ENCODE measurements at places on chromosomes 1 and 21.

- DNase-seq = no peak
Measured at GRCh38 chr1:206563367-206564207, 48.7 kb downstream of the EIF2D start.

DNA sequence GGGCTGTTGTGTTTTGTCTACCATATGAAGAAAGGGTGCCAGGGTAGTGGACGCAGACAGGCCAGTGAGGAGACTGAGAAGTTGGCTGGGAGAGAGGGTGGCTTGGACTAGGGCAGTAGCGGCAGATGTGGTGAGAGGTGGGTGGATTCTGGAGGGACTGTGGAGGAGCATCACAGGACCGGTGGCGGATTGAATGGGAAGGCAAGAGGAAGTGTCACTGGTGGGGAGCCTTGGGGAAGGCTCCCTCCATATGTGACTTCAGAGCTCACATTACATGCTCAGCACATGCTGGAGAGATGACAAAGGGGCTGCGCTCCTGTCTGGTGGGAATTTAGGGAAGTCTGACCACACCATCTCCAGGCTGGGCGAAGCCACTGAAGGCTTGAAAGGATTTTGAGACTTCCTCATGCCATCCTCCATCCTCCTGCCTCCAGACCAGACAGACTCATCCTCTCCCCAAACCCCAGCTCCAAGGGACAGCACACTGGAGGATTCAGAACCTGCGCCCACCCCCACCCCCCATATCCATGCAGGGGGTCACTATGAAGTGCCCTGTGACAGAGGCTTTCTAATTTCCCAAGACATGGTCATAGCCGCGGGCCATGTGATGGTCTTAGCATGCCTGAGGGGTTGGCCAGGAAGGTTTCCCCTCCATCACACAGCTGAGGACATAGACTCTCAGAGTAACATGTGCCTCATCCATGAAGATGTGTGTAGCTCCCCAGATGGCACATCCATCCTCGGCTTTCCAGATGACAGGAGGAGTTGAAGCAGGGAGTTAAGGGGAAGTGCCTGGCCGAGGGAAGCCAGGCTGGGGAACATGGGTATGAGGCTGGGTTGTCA, 138.8 kb upstream of the WNT4 start:
- no peak for DNase-seq

DNA sequence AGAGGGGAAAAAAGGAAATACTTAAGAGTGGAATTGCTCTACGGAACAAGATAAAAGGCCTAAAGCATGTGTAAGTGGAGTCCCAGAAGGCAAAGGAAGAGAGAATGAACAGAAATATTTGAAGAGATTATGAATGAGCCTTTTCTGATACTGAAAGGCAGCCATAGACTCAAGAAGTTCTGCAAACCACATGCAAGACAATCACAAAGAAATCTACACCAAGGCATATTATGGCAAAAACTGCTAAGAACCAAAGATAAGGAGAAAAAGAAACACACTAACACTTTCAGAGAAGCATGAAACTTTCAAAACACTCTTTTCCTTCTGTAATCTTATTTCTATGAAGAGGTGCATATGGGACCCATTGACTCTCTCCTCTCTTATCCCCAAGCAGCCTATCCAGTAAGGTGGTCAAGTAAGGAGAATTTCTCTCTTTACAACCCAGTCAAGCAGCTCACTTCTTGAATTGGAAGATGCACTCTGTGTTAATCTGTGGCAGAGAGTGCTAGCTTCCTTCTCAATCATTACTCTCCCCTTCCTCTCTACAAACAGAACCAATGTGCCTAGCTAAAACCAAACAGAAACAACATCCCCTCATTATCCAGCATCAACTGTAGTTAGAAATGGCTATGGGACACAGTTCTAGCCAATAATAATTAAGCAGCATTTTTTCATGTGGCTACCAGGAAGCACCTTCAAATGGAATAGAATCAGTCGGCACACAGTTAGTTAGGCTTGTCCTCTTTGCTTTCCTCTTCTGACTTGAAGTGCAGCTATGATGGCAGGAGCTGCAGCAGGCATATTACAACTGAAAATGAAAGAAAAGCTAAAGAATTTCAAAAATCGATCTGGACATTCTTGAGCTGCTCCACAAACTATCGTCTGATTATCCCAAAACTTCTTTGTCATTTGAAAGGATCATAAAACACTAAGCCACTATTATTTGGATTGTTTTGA, 25.9 kb downstream of the KRTAP19-8 start:
- DNase-seq = no peak

DNA sequence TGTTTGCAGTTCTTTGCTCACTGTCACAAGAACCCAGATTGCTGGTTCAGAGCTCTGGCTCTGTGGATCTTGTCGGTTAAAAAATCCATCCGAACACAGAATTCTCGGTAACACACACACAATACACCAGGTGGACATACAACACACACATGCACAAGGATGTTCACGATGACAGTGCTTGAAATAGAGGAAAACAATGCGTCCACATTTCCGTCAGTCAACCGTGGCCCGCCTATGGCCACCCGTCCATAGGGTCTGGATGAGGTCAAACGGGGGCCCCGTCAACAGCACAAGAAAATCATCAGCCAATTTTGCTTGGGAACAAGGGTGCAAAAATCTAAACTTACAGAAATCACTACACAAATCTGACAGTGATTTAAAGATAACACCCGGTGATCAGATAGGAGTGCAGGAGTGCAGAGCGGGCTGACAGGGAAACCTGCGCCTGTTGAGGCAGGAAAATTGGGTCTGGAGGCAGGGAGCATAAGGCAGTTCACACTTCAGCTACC, 50.4 kb upstream of the SLC19A1 start:
- no peak for DNase-seq

GRCh38 chr1:245500546-245500945, 345.8 kb downstream of the KIF26B start:
- peak; percentile 97 for DNase-seq

DNA sequence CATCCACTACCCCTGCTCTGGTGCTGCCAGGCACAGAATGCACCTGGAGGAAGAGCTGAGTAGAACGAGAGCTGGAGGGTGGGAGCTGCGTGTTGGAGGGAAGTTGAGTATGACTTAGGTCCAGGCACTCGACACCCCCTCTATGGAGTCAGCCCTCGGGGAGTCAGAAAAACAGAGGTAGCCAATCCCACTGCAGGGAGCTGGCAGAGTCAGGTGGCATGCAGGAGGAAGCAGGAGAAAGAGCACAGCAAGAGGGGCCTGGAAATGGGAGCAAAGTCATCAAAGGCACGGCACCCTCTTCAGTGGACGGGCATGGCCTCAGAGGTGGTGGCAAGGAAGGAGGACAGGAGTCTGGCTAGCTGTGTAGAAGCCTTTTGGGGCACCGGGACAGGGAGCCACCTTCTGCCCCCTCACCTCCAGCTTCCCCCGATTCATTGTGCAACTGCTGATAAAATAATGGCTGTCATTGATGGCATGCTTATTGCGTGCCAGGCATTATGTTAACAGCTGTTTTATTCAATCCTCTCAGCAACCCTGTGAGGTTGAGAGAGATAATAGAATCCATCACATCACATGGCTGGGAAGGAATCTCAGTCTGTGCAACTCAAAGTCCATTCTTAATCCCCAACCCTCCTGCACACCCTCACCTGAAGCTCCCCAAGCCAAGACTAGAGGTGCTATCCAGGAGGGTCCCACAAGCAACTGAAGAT, 42.0 kb downstream of the C1orf198 start:
- no peak for DNase-seq

DNA sequence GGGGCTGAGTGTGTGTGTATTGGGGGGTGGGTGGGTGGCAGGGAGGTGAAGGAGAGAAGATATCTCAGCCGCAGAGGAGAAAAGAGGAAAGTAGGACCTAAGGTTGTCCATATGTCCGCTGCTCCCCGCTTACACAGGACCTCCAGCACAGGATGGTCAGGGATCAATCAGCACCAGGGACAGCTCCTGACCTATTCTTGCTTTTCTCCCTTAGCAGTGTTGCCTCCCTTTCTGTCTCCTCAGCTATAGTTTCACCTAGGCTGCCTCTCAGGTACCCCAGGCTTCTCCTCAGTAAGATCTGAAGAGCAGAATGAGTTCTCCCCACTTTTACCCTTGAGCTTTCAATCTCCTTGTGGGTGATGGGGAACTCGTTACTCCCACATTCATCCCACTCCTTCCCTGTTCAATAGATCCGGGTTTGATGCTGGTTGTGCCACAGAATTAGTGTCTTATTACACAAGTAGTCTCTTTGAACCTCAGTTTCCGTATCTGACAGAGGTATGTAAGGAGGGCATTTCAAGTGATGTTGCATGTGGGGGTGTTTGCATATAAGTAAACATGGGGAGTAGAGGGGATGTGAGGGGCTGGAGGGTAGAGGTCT, 1.4 kb upstream of the DPH2 start:
- DNase-seq = no peak

GRCh38 chr1:64986903-64987871, 20.8 kb upstream of the JAK1 start:
- DNase-seq = no peak

- no peak for DNase-seq
Measured at GRCh38 chr1:64433747-64434146, 36.2 kb upstream of the CACHD1 start.

- no peak for DNase-seq
Measured at GRCh38 chr1:203124546-203125317, 2.8 kb upstream of the ADORA1 start.

GRCh38 chr1:48917901-48918603, 141.4 kb upstream of the BEND5 start:
- DNase-seq = no peak
